ENCODE measurements at places on chromosomes 16 and 17.

DNA sequence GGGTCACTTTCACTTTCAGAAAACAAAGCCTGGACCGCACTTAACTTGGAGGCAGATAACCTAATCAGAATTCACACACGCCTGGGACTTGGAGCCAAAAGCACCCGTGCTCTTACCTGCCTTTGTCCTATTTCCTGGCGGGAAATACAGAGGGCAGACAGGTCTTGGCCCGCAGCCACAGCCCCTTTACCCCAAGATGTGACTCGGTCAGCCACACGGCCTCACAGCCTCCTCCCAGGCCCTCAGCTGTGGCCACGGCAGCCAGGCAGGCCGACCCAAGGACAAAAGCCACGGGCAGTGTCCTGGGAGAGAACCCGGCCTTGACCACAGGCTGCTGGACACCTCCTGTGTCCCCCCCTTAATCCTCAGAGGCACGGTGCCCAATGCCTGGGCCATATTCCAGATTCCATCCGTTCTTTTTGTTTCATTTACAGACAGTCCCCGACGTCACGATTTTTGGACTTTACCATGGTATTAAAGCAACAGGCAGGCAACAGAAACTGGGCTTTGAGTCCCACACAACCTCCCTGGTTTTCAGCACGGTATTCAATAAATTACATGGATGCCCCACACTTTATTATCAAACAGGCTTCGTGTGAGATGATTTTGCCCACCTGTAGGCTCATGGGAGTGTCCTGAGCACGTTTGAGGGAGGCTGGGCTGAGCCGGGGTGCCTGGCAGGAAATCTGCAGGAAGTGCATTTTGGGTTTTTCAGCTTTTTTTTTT lies 30.1 kb upstream of the GAA start:
- no peak for DNase-seq

DNA sequence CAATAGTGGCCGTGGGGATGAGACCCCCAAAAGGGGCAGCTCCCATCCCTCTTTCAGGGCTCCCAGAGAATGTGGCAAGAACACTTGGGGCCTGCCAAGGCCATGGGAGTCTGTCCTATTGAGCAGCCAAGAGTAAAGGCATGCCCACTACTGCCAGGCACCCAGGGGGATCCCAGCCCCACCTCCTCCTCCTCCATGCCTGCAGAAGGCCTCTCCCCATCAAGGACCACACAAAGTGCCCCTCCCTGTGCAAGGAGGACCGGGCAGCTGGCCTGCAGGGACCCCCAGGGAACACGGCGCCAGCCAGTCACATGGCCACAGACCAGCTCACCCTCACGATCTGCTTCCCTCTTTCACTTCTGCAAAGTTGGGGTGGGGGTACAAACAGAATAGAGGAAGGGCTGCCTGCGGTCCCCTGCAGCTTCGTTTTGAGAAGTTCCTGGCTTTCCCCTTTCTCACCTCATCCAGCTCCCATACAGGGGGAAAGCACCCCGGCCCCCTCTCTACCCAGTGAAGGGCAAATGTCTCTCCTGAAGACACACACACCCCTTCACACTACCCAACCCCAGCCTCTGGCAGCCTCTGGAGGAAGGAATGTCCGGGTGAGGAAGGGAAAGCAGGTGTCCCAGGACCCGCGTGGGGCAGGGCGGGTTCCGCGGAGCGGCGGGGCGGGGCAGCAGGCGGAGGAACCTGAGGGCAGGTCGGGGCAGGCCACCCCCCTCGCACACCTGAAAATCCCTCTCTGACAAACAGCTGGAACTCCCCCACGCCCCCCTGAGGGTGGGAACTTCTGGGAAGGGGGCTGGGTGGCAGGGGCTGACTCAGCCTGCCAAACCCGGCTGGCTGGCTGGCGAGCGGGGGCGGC lies 2.0 kb downstream of the PPP1R9B start:
- DNase-seq, result peak; percentile 85

GRCh38 chr16:11051879-11052808 lies 107.8 kb downstream of the CLEC16A start:
- no peak for DNase-seq

DNA sequence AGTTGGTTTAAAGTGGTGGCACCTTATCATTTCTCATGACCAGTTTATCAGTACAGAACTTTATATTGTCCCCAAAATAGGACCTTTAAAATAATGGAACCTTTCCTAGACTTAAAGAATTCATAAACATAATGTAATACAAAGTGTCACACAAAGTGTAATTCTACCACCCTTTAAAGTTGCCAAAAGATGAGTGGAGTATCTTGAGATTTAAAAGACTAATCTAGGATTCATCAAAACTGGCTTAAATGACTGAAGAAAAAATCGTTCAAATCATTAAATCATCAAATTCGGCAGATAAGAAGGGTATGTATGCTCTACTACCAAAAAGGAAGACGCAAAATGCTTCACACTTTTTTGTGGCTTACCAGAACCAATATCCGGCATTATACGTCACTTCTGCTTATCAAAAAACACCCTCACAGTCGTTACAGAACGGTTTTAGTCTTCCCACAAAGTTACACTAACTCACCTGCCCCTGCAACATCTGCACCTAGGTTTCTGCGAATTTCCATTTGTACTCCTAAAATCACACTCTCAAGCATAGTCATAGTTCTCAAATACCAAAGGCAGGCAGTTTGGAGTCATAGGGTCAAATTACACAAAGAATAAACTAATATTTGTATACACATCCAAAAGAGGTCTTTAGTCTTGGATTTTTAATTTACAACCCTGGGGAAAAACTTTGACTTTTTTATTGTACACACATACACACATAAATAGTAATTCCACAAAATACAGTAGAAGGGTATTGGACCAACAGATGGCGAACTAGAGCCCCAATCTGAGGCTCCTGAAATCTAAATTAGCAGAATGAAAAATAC lies 1.4 kb upstream of the KANSL1 start:
- DNase-seq, result peak; percentile 54
